T-helper 1 cell (primary cell): ENCODE measurements at places on chromosomes 11 and 22.

DNA sequence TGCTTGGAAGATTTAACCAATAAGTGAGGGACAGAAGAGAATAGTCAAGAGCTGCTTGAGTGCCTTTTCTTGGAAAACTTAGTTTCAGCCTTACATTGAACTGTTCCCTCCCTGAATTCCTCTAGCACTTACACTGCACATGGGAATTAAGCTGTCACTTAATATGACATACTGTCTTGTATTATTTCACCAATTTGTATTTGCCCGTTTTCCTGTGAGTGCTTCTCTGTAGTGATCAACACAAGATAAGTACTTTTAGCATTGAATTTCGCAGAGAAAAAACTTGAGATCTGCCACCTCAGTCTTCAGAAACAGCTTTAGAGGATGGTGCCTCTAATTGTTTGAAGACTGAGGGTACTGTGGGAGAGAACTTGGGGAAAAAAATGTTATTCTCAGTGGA is 3.7 kb downstream of the SPCS2 start:
- no peak for DNase-seq

- DNase-seq: no peak
These were observed 163.8 kb downstream of the BRD1 start for GRCh38 chr22:49663823-49664222.

DNA sequence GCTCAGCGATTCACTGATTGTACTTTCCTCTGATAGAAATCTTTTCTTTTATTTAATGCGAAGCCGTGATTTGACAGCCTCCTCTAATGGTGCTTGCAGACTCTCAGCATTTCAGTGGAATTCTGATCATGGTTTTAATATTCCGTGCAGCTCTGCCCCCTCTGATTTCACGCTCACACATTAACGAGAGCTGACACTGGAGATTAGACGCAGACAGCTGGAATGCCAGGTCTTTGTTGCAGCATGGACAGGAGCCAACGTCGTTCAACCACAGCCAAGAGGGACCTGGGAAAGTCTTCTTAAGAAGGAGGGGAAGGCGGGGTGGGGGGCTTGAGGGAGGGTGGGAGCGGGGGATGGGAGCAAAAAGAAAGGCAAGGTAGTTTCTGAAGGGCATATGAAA is 186.4 kb downstream of the BLID start:
- no peak for DNase-seq

DNA sequence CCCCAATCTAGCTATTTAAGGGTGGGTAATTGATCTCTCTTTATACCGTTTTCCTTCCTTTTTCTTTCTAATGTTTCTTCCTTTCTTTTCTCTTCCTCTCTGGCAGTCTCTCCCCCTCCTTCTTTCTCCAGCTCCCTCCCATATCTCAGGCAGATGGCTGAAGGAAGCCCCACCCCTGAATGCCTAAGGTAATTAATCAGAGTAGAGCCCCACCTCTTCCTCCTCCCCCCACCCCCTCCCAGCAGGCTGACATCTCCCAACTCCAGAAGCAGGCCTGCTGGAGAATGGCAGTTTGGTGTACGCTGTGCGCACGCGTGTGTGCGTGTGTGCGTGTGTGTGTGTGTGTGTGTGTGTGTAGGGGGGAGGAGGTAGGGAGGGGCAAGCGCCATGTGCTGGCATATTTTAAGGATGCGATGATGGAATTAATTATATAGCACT is 122.6 kb downstream of the APOL5 start:
- no peak for DNase-seq

DNA sequence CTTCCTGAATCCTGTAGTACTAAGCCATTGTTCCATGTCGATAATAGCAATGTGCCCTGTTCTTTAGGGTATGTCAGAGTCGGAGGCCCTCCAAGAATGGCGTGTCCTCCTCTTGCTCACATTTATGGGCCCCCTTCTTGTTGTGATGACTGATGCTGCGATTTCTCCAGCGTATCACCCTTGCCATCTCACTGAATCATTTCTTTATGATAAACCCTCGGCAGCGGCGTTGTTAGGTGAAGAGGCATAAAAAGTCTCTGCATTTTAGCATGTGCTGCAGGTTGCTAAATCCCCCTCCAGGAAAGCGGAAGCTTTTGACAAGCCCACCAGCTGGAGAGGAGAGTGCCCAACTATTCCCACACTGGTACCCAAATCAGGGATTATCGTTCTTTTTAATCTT is 1045.3 kb downstream of the BRD1 start:
- DNase-seq: no peak
